ENCODE measurements at places on chromosomes 2 and 18.

- DNase-seq: no peak
Observed at GRCh38 chr18:48517048-48517447, 21.8 kb upstream of the CTIF start.

GRCh38 chr18:34780856-34781255, 70.8 kb downstream of the DTNA start:
- no peak for DNase-seq

DNA sequence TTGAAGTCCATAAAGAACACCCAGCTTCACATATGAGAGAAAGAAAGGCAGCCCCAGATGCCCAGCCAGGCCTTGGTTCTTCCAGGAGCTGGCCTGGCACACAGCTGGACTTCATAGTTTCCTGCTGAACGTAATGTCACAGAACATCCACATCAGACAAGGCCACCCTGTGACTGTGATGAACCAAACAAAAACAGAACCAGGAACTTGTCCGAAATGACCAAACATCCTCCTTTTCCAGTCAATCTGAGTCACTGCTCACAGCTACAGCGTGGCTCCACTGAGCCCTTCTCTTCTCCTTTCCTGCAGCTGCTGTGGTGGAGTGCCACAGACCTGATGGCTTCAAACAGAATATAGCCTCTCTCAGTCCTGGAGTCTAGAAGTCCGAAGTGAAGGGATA, 45.4 kb upstream of the PAPOLG start:
- no peak for DNase-seq

DNA sequence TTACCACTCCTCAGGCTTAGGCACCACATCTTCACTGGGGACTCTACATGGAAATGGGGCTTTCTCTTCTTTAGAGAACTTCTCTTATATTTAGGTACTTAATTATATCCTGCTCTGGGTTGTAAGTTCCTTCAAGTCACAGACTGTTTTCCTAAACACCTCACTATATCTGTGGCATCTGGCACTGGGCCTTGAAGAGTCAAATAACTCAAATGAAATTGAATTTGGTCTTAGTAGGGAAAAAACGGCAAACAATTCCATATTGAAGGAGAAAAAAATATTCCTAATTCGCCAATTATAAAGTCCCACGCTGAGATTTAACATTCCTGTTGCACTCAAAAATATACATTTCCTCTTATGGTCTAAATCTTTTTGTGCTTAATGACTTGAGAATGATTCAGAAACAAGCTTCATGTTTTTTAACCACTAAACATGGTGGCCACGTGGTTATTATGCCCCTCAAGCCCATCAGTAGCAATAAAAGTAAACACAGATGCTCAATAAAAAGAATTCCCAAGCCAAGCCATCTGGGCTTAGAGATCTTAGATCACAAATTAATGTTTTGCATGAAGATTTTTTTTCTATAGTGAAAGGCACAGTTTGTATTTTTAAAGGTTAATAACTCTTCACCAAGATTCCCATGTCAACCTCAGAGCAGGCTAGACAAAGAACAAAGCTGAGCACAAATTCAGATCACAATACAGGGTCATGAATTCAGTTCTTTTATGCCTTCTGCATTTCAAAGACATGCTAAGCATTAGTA, 105.5 kb upstream of the SYT4 start:
- no peak for DNase-seq

DNA sequence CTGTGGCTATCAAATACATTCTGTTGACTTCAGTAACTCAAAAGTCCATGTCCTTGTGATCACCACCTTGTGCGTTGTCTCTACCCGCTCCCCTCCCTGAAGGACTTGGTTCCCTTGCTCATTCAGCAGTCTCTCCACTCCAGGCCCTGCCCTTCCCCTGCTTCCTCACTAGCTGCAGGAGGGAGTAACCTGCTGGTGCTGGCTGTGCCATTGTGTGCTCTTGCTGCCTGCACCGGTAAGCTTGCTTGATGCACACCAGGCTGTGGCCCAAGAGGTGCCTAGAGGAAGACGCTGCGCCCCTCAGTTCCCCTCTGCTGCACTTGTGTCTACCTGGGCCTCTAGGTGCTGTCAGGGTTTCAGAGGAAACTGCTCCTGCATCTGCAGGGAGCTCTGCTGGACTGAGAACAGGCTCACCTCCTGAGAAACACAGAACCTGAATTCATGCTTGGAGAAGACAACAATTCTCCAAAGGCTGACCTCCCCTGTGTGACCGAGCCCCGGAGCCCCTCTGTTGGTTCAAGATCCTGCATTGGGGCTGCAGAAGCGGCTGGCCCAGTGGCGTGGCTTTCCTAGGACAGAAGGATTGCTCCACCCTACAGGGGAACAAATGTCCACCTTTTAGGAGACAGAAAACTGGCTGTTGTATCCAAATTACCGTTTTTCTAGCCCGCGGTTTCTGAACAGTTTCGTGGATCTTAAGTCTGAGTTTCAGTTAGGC, 33.6 kb downstream of the PTPRM start:
- DNase-seq: no peak

- no peak for DNase-seq
Observed at GRCh38 chr18:59990121-59990823, 90.5 kb downstream of the PMAIP1 start.

Data from DND-41 (cell line).